ENCODE measurements at places on chromosomes 5 and 9.

DNA sequence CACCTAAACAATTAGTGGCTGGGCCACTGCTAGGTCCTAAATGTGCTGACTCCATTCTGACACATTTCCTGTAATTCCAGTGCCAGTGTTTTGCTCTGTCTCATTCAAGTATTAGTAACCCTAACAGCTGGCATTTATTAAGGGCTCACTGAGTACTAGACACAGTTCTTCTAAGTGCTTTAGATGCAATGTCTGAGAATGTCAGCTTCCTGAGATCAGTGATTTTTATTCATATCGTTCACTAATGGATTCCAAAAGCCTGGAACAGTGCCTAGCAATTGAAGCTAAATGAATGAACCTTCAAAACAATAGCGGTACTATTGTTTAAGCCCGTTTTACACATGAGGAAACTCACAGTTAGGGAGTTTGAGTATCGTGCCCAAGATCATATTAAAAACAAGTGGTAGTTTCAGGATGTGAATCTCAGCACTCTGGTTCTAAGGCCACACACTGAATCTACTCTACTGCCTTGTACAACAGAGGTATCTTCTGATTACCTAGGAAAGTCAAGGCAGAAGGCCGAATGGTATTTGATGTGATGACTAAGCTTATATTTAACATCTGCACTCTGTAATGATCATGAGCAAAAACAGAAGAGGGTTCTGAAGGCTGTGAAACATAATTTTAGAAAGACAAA lies 304.0 kb downstream of the PJA2 start:
- peak; percentile 39 for DNase-seq

- DNase-seq: peak; percentile 42
These were observed 232.8 kb downstream of the PDE4D start for GRCh38 chr5:59660737-59661136.

DNA sequence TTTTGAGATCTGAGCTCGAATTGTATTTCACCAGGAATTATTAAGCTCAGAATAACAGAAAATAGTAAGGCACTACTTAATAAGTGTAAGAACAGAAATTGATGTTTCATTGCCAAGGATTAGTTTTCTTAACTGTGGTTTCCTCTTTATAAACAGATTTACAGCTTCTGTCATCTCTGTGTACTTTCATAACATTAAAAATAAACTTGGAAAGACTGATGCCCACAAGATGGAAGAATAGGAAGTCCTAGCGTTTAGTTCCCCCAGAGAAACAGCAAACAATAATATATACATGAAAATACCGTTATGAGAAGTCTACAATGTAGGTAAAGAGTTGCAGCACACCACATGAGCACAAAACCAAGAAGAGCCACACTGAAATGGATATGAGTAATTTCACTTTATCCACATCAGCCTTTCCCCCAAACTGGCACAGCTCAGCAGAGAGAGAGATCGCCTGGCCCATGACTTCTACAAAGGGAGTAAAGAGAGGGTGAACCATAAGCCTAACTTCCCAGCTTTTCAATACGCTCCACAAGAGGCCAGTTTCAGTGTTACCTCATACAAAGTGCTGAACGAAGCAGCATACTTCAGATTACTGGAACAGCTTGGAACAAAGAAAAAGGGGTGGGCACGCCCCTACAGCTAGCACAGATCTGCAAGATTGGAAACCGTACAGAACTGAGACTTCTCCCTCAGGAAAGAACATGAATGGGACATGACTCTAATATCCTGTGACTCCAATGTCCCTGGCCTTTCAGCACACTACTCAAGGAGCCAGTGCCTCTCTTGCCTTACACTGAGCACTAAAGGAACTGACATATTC lies 75.4 kb downstream of the EMB start:
- DNase-seq: no peak

GRCh38 chr9:81717061-81717746 lies 27.9 kb upstream of the TLE1 start:
- DNase-seq: no peak

- peak; percentile 35 for DNase-seq
These were observed 4.6 kb downstream of the NMRK1 start for GRCh38 chr9:75083188-75083970.

DNA sequence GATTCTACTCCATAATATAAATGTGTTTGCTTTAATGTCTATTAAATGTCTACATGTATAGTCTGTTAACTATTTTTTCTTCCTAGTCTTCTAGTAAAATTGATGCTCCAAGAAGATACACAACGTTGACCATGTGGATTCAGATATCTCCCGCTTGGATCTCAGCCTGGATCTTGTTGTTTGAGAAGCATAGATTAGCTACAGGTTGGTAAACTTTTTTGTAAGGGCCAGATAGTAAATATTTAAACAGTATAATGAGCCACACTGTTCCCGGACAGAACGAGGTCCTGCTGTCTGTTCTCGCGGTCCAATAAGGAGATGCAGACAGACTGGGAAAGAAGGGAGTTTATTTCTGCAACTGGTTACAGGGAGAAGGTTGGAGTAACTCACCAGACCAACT lies 86.2 kb upstream of the IL12B start:
- no peak for DNase-seq

DNA sequence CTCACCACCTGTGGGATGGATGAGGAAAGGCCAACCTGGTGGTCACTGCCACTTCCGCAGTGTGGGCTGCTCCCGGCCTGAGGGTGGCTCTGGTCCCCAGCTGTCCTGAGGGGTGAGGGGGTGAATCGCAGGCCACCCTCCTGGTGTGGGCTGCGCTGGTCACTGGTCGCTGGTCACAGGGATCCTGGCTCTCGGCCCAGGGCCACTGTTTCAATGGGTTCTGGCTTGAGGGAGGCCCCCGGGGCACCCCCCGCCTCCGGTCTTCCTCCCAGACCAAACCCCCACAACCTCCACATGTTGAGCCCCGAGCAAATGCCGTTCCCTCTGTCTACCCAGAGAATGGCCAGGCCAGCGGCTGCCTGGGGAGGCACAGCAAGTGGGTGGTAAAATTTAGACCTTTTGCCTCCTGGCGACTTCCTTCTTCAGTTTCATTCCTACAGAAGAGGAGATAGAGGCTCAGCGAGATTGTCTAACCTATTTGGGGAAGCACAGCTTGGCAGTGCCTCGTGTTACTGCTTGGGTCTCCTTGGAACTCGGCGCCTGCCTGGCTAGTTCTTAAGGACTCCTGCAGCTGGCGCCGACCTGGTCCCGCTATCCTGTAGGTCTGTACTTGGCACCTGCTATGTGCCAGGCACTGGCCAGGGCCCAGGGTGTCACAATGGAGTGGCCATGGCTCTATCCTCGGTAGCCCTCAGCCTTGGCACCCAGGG lies 48.2 kb downstream of the RXRA start:
- DNase-seq: no peak

GRCh38 chr9:68793605-68794343 lies 88.7 kb downstream of the PIP5K1B start:
- no peak for DNase-seq

DNA sequence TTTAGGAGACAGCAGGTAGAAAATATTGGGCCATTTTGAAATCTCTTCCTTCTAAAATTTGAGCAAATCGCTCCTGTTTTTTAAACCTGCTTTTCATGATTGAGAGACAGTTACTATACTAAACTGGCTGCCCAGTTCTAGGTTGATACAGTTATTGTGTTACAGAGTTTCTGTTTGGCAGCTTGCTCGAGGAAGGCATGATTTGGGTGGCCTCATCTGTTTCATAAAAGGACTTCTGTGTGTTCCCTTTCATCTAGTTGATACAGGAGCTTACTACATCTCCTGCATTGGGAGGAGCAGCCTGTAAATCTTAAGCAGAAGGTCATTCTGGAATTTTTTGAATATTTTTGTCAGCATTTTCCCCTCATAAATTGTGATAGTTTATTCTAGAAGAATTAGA lies 14.2 kb downstream of the HSPA4 start:
- no peak for DNase-seq

GRCh38 chr9:116436121-116436520 lies 251.0 kb upstream of the TRIM32 start:
- DNase-seq: no peak

DNA sequence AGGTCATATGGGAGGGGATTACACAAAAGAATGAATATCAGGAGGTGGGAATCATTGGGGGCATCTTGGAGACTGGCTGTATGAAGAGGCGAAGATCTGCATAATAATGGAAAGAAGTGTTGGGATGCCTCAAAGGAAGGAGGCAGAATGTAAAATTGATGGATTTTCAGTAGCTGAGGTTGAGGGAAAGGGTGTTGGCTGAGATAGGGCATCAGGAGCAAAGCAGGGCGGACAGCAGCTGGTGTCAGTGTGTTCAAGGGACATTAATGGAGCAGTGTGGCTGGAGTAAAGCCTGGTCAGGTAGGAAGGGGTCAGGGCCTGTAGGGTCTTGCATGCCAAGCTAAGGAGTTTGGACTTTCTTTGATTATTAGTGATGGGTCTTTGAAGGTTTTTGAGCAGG lies 65.2 kb upstream of the TNFAIP8 start:
- DNase-seq: no peak

- DNase-seq: peak; percentile 63
These were observed 23.1 kb downstream of the PRELID2 start for GRCh38 chr5:145811834-145812625.

DNA sequence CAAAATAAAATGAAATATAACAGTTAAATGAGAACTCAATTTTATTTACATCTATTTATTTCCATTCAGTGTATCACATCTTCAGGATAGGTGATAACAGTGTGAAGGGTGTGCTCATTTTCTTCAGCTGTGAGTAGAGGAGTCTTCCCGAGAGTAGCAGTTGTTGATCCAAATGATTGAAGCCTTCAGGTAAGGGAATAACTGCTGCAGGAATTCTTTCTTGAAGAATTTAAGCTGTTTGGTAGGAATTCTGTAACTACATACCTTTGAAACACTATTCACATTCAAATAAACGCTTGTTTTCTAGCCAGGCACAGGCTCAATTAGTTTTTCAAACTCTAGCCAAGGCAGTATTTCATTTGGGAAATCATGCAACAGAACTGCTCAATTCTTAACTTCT lies 15.3 kb downstream of the SRP19 start:
- no peak for DNase-seq
